Stimulated activated CD8-positive, alpha-beta memory T cell treated with anti-CD3 and anti-CD28 coated beads, Interleukin-7, amount 100 ng/mL, for 1 hour (primary cell): ENCODE measurements at places on chromosomes 12 and 14.
A peak's percentile ranks its signal among the peaks of the same experiment; 100 is the strongest.

DNA sequence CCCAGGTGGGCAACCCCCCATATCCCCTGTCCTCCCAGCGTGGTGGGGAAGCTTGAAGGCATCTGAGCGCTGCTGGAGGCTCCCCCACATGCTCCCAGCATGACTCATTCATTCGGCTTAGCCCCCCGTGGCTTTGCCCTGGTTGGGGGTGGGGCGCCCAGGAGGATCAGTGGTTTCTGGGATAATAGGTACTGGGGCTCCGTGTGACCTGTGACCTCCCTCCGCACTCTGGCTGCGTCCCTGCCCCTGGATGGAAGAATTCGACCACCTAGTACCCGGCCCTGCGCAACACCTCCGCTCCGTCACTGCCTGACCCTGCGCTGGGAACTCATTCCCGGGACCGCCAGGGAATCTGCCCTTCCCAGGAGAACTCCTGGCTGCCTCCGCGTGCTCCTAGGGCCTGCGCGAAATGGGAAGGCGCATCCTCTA, 120.1 kb downstream of the AACS start:
- no peak for DNase-seq

- no peak for DNase-seq
Measured at GRCh38 chr12:66598608-66599007, 80.3 kb downstream of the GRIP1 start.

- no peak for DNase-seq
Measured at GRCh38 chr12:47947341-47947740, 16.1 kb upstream of the TMEM106C start.

DNA sequence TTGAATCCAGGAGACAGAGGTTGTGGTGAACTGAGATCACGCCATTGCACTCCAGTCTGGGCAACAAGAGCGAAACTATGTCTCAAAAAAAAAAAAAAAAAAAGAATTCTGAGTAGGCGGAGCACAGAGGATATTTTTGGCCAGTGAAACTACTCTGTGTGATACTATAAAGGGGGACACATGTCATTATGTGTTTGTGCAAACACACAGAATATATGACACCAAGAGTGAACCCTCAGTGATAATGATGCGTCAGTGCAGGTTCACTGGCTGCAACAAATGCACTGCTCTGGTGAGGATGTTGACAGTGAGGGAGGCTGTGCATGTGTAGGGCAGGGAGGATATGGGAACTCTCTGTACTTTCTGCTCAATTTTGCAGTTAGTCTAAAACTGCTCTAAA, 24.2 kb downstream of the FBXO21 start:
- DNase-seq: no peak

DNA sequence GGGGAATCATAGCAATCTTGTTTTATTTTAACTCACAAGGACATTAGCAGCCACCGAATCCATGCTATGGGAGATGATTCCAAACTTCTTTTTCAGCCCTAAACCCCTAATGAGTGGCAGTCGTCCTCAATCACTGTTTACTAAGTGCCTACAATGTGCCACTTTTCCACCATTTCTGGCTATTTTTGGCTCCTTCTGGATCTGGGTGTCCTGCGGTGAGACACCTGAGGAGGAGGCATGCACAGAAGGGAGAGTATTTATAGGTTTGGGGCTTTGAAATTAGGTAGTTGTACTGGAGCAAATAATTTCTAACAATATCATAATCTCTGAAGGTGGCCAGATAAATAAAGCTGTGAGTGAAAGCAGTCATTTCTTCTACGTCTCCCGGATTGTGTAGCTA, 1125.6 kb downstream of the BCL11B start:
- no peak for DNase-seq

- no peak for DNase-seq
Measured at GRCh38 chr14:71661441-71661840, 270.8 kb upstream of the RGS6 start.

- no peak for DNase-seq
Measured at GRCh38 chr14:35808076-35808637, 938 bp downstream of the RALGAPA1 start.

DNA sequence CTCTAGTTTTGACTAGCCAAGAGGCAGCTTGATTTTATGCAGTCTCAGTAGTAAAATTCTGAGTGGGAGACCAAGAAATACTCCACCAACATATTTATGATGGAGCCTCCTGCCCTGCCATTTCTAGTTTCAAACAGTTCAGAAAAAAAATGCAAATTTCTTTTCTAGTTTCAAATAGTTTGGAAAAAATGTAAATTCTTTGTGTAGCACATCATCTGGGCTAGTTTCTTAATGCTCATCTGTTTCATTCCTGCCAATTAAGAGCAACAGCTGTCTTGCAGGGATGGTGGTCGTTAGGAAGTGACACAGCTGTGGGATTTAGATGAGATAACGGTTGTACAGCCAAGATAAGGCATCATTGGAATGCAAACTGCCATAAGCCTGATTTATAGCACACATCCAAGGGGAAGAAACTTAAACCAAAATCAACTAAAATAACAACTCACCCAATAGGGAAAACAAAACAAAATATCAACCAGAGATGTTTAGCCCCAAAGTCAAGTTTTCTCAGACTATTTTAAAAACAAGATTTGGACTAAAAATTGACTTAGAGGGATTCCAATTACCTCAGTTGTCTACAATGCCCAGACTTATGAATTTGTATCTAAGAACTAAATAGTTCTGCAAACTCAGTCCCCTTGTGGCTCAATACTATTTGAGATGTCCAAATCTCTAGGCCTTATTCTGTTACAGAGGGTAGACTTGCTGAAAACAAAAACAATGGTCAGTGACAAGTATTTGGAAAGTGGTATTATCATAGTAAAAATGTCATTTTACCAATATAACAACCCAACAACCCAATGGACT, 291.3 kb upstream of the ATP2B1 start:
- DNase-seq: no peak

DNA sequence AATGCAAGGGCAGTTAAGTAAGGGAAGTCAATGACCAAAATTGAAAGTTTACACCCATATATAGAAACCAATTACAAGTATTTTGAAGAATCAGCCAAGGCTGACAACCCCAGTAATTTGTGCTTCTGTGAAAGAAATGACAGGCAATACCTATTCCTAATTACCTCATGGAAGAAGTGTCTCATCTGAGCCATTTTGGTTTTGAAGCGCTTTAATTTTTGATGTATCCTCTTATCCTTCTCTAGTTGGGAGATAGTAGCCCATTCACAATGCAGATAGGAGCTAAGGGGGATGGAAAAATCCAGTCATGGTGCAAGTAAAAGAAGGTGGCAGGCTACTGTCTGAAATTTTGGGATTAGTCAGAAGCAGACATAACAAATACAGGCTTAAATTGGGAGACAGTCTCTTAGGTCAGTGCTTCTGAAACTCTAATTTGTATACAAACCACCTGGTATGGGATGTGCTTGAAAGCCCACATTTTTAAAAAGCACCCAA, 30.4 kb upstream of the SUPT16H start:
- no peak for DNase-seq

DNA sequence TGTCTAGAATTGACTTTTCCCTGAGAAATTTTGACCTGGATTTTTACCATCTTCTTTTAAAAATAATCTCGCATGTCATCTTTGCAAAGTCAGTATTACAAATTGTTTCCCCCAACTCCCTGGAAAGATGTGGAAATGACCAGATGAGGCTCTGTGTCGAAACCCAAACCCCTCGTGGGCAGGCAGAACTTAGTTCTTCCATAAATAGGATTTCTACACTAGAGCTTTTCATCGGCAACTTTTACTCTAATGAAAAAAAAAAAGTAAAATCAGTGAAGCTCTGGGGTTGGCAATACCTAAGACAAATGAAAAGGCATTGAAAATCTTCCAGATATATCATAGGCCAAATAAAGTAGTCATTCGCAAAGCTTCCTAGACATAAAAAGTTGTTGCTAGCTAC, 17.0 kb downstream of the SSPN start:
- DNase-seq: no peak

DNA sequence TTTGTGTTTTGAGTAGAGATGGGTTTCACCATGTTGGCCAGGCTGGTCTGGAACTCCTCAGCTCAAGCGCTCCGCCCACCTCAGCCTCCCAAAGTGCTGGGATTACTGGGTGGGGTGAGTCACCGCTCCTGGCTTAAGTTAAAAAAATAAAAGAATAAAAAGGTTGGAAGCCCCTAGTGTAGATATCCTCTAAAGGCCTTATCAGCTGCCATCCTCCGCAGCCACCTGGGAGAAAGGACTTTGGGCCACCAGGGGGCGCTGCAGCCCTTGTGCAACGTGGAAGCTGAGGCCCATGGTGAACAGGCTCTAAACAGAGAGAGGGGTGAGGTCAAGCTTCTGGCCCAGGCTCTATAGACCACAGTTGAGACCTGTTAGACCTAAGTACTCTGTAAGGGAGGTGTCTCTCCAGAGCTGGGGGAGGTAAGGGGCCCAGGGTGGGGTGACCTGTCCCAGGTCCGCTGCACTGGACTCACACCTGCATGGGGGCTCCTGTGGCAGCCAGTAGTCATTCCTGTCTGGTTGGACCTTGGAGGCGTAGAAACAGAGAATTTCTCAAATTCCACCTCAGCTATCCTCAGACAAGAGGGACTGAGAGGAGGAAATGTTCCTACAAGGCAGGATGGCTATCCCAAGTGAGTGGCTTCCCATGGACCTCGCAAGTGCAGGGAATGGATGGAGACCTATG, 14.0 kb upstream of the RACGAP1 start:
- peak; percentile 62 for DNase-seq

- no peak for DNase-seq
Measured at GRCh38 chr12:44875954-44876543, at the start of gene NELL2. NELL2 (minus strand) TSS chr12:44876315; CDS start chr12:44875869, 446 bp downstream.

- no peak for DNase-seq
Measured at GRCh38 chr12:128259556-128260070, 7.4 kb upstream of the TMEM132C start.

- no peak for DNase-seq
Measured at GRCh38 chr14:31835049-31835448, 242.1 kb upstream of the ARHGAP5 start.

GRCh38 chr12:119802472-119802871, 74.6 kb downstream of the CIT start:
- no peak for DNase-seq
